ENCODE measurements at places on chromosomes 6 and 20. TPM values are rescaled to one million over a fixed set of nuclear protein-coding genes. Genes with fewer than 3 reads are reported as not detected.

The CLVS2 gene
- 0.17 TPM for total RNA-seq

The LRRN4 gene
- not detected for total RNA-seq

The HLA-DOA gene
- 0.48 TPM for total RNA-seq

The EPPIN gene
- not detected for total RNA-seq

The IL20RA gene
- total RNA-seq = 0.40 TPM

DNA sequence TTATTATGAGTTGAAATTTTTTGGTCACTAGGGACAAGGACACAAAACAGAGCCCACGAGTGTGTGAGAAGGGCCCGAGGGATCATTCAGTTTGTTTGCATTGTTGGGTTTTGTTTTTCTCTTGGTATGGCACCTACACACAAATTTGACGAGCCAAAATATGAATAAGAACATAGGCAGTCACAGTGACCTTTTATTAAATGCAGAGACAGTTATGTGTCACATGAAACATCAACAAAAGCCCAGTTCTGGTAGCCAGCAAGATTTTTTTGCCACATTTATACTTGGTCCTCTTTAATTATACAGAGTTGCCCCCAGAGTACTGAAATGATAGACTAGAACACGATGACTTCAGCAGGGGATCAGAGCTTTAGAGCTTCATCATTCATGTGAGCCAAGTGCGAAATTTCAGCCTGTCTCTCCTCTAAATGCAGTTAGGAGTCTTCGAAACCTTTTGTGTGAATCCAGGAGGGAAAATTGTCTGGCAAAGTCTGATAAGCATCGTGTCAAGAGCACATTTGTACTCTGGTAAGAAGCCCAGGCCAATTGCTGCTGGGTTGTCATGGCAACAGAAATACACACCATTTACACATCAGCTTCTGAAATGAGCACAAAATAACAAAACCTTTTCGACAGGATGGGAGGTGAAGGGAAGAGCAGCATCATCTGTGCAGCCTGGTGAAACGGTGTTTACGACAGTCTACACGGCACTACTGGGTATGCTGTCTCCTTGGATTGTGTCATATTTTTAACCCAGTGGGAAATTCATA, 79.2 kb upstream of the RIPOR2 start:
- no peak overlapping the region for H3K27ac ChIP-seq
- no peaks in the 10 kb centered on the region for H3K36me3 ChIP-seq
- DNase-seq = no peak
- no peaks in the 10 kb centered on the region for H3K4me1 ChIP-seq

DNA sequence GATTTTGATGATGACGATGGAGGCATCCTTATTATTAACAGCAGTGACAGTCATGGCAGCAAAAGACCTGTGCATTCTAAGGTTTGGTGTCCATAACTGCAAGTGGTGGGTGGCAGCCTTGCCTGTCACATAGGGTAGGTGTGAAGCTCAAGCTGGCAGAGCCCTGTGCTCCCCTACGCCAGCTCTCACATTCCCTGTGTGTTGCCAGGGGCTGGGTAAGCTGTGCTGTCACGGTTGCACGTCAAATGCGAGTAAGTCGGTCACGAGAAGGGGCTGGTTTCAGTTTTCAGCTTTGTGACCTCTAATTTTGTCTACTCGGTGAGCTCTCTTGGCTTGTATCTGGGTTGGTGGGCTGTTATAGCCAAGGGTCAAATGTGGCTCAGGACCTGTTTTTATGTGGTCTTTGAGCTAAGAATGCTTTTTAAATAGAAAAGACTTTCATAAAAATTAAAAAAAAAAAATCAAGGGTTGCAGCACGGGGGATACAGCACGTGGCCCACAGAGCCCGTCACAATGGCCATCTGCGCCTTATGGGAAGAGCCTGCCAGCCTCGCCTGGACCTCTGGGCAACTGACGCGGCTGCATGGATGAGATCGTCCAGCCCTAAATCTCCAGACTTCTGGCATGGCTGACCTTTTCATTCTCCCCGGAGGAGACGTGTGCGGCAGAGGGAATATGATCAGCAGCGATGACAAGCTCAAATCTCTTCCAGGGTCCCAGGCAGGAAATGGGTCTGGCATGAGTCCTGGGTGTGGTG, 148.5 kb downstream of the PHACTR3 start:
- DNase-seq = no peak
- peaks cover 2% of the 10 kb centered on the region for H3K27me3 ChIP-seq
- no peaks in the 10 kb centered on the region for H3K36me3 ChIP-seq
- H3K4me1 ChIP-seq = peaks cover 11% of the 10 kb centered on the region
- no peak overlapping the region for H3K27ac ChIP-seq

- H3K4me3 ChIP-seq = no peak overlapping the region
- no peaks in the 10 kb centered on the region for H3K36me3 ChIP-seq
- H3K27ac ChIP-seq = no peak overlapping the region
- H3K4me1 ChIP-seq = no peaks in the 10 kb centered on the region
- no peak for DNase-seq
Measured at GRCh38 chr6:134359302-134359701, 41.4 kb upstream of the SGK1 start.

- DNase-seq = peak; percentile 90
- H3K27ac ChIP-seq = peak within 1 kb of the TSS; percentile 65
- no peaks in the 10 kb centered on the region for H3K36me3 ChIP-seq
- no peaks in the 10 kb centered on the region for H3K27me3 ChIP-seq
- H3K4me3 ChIP-seq = peak within 1 kb of the TSS; percentile 53
Measured at GRCh38 chr20:44714701-44715498, at the start of gene CCN5. CCN5 (plus strand) TSS chr20:44715369; CDS start chr20:44715391, 22 bp downstream.

GRCh38 chr6:32107406-32107805, 1.7 kb downstream of the TNXB start:
- peak overlapping the region; percentile 67 for H3K27ac ChIP-seq
- peaks cover 7% of the 10 kb centered on the region for H3K4me1 ChIP-seq
- peaks cover 20% of the 10 kb centered on the region for H3K27me3 ChIP-seq
- no peaks in the 10 kb centered on the region for H3K36me3 ChIP-seq

DNA sequence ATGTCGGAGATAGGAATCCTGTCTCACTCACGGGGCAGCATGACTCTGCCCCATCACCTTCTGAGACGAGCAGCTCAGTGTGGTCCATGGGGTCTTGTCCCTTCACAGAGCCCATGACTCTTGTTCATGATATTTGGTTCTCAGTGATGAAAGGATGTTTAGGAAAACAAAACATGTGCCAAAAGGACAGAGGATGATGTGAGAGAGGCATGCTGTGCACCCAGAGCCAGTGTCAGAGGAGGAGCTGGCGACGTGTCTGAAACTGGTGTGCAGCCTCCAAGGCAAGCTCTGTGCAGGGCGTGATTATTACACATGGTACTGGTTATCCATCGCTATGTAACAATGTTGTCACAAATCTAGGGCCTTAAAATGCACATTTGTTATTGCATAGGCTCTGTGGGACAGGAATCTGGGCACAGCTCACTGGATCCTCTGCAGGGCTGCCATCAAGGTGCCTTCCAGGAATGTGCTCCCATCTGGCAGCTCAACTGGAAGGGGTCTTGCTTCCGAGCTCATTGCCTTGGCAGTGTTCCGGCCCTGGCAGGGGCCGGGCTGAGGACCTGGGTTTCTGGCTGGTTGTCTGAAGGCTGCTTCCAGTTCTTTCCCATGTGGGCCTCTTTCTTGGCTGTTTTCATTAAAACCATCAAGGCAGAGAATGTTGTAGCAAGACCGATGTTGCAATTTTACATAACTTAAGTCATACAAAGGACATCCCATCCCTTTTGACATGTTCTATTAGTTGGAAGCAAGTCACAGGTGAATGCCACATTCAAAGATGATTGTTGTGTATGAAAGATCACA, 175.4 kb downstream of the ERMARD start:
- H3K27me3 ChIP-seq = peaks cover 19% of the 10 kb centered on the region
- no peak for DNase-seq
- no peak overlapping the region for H3K27ac ChIP-seq
- no peaks in the 10 kb centered on the region for H3K36me3 ChIP-seq
- H3K4me3 ChIP-seq = no peak overlapping the region
- no peaks in the 10 kb centered on the region for H3K4me1 ChIP-seq

GRCh38 chr20:17648315-17648646, 33.8 kb downstream of the RRBP1 start:
- no peaks in the 10 kb centered on the region for H3K27me3 ChIP-seq
- H3K27ac ChIP-seq = no peak overlapping the region
- no peak overlapping the region for H3K4me3 ChIP-seq
- H3K36me3 ChIP-seq = no peaks in the 10 kb centered on the region
- peaks cover 73% of the 10 kb centered on the region for H3K4me1 ChIP-seq
- DNase-seq = peak; percentile 62

GRCh38 chr6:43886717-43887339, 116.8 kb downstream of the VEGFA start:
- no peaks in the 10 kb centered on the region for H3K36me3 ChIP-seq
- H3K27me3 ChIP-seq = no peaks in the 10 kb centered on the region
- peaks cover 26% of the 10 kb centered on the region for H3K4me1 ChIP-seq
- peak overlapping the region; percentile 30 for H3K27ac ChIP-seq
- H3K4me3 ChIP-seq = no peak overlapping the region

GRCh38 chr6:53673162-53673727, 7.7 kb upstream of the KLHL31 start:
- no peak overlapping the region for H3K4me3 ChIP-seq
- peaks cover 11% of the 10 kb centered on the region for H3K4me1 ChIP-seq
- H3K36me3 ChIP-seq = no peaks in the 10 kb centered on the region
- no peak for DNase-seq
- no peaks in the 10 kb centered on the region for H3K27me3 ChIP-seq
- H3K27ac ChIP-seq = peak overlapping the region; percentile 32

GRCh38 chr6:18277237-18278006, 13.1 kb upstream of the DEK start:
- no peaks in the 10 kb centered on the region for H3K36me3 ChIP-seq
- peak overlapping the region; percentile 64 for H3K27ac ChIP-seq
- H3K4me1 ChIP-seq = peaks cover 20% of the 10 kb centered on the region
- peak overlapping the region; percentile 77 for H3K4me3 ChIP-seq

DNA sequence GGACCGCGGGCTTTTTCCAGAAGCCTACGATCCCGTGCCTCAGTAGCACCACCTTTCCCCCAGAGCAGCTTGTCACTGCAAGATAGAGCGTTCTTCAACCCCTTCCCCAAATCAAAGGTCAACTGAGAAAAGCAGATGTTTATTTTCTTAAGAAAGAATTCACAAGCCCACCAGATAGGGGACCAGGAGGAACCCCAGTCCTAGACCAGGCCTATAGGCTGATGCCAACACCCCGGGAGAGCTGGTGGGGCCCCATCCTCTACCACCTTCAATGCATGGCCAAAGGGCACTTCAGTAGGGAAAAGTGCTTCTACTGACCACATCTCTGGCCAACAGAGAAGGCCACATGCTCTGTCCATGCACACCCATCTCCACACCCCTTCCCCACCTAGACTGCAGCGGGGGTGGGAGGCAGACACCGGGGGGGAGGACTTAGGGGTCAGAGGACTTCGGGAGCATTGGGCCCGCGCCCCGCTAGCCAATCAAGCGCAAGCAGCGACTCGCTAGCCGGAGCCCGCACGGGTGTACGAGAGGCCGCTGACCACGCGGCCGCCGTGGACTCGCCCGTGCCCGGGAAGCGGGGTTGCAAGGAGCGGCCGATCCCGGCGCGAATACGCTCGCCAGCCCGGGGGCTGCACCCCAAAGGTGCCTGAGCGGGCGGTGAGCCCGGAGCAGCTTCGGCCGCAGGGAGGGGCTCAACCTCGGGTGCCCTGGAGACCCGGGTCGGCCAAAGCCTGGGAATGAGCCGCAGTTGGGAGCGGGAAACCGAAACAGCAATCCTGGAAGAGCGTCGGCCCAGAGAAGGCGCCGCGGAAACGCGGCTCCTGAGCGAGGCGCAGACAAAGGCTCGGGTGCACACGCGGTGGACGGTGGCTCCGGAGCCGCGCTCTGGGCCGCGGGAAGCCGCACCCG, 2.8 kb downstream of the PDE10A start:
- peak overlapping the region; percentile 16 for H3K27ac ChIP-seq
- H3K4me3 ChIP-seq = peak overlapping the region; percentile 71
- DNase-seq = peak; percentile 25
- no peaks in the 10 kb centered on the region for H3K27me3 ChIP-seq
- peaks cover 12% of the 10 kb centered on the region for H3K4me1 ChIP-seq

DNA sequence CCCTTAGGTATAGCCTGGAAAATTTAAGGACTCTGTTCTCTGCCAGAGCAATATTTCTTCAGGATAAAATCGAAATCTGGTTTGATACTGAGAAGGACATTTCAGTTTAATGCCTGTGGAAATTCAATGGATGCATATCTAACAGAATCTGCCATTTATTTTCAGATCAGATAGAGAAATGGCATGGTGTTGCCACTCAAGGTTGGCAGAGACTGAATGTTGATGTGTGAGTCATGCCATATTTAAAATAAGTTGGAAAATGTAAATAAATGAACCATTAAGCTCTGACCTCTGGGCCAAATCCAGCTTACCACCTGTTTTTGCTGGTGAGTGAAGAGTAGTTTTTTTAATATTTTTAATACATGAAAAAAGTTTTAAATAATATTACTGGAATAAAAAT, 594.6 kb downstream of the DOK5 start:
- H3K4me3 ChIP-seq = no peak overlapping the region
- H3K36me3 ChIP-seq = no peaks in the 10 kb centered on the region
- DNase-seq = no peak
- H3K4me1 ChIP-seq = no peaks in the 10 kb centered on the region

DNA sequence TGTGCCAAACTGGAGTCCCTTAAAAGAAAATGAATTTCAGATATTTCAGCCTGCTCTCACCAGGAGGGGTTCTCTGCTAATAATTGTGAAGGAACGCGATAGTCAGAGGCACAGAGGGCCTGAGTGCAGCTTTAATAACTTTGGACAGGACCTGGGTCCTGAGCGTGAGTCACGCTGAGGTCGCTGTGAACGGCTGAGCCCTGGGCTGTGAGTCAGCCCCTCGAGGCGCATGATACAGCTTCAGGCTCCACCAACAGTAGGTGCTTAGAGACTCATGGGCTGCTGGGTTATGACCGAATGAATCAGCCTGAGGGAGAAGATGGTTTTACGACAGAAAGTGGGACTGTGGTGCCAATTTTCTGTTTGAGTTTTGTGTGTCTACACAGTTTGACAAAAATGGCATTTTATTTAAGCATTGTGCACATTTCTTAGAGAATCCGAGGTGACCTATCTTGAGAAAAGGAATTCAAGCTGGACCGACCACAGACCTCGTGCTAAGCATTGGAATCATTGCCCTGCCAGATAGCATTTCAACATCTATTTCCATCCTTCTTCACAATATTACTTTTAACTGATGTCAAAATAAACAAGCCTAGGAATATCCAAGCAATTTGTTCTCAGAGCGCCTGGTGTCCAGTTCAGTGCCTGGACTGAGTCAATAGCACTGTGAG, 183.0 kb downstream of the THBS2 start:
- no peaks in the 10 kb centered on the region for H3K27me3 ChIP-seq
- peak overlapping the region; percentile 36 for H3K27ac ChIP-seq
- DNase-seq = peak; percentile 90

DNA sequence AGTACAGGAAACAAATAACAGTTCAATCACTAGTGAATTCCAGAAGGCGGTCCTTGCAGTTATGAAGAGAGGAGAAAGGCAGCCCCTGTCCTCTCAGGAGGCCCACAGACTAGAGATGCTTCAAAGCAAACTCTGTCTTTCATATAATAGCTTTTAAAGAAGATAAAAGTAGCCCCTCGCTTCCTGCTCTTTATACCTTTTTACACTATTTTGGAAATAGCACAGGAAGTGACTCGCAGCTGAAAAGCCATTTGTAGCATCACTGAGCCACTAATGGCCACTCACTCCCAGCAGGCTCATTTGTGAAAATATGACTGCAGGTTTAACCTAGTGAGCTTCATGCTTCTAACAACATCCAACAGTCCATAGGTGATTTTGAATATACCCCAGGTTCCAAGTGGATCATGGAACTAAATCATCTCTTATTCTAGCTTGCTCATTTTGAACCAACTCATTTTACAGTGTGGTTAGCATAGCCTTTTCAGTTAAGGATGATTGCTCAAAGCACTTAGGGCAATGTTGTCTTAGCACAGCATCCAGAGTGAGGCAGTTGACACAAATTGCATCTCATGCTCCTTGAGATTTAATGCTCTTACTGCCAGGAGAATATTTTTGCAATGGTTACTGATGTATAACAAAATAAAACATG, 136.0 kb upstream of the NRSN1 start:
- no peaks in the 10 kb centered on the region for H3K36me3 ChIP-seq
- H3K27ac ChIP-seq = no peak overlapping the region
- no peak for DNase-seq
- H3K27me3 ChIP-seq = no peaks in the 10 kb centered on the region
- no peaks in the 10 kb centered on the region for H3K4me1 ChIP-seq

Measured in psoas muscle (tissue), 8 donors.